ENCODE measurements at places on chromosomes 7 and 10.
A peak's percentile ranks its signal among the peaks of the same experiment; 100 is the strongest.

DNA sequence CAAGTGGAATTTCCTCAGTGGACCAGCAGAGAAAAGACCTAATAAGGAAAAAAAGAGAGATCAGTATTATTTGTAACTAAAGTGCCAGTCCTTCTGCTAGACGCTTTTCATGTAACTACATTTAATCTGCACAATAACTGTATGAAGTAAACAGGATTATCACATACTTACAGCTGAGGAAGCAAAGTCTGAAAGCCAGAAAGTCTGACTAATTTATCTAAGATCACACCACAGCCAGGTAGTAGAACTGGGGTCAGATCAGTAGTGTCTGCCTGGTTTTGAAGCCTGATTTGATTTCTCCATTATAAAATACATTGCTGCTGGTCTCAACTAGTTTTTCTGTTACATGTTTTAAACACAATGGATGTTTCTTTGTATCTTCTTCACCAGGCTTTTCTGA lies 69.2 kb downstream of the PODXL start:
- DNase-seq: no peak

DNA sequence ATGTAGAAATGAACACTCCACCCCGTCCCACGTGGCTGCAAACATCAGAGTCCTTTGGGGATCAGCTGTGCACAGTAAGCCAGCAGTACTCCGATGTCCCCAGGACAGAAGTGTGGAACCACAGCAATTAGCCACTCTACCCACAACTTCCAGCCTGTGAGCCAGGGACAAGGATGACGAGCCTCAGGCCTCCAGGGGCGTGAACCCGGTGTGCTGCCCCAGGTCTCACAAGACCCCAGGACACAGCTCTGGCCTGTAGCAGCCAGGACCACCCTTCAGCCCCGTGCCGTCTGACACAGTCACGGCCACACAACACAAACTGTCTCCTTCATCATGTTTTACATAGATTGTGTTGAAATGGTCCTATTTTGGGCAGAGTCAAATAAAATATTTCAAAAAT lies 113.0 kb upstream of the DIP2C start:
- no peak for DNase-seq

GRCh38 chr7:84663224-84663623 lies 468.6 kb upstream of the SEMA3A start:
- DNase-seq: no peak

DNA sequence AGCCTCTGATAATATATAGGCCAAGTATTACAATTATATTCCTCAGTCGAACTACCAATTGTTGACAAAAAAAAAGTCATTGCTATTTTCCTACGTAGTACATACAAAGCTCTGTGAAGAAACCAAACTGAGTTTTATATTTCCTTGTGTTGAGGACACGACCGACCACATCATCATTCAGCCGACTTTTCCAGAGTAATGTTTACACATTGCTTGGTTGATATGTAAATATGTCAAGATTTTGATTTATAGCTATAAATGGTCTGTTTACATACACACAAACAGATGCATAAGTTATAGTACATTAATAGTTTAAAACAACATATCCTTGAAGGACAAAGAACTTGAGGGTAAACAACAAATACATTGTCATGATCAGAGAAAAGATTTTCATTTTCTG lies 121.5 kb downstream of the CRPPA start:
- DNase-seq: no peak

- DNase-seq: no peak
Measured at GRCh38 chr7:83452256-83452655, 196.7 kb downstream of the SEMA3E start.

GRCh38 chr10:45058580-45058979 lies 57.9 kb downstream of the ZNF22 start:
- no peak for DNase-seq

DNA sequence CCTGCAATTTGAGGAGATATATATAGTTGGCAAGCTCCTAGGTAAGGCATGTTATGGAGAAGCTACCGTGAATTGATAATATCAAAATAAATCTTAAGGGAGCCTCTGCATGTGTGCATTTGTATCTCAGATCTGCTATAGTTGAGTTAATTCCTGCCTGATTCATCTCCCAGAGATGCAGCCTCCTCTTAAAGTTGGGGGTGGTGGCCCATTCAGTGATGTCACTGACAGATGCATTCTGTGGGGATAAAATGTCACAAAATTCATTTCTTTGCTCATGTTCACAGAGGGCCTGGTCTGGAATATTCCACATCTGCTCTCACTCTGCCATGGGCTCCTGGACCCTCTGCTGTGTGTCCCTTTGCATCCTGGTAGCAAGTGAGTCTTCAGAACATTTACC lies 185.8 kb upstream of the PRSS1 start:
- no peak for DNase-seq

- DNase-seq: no peak
Measured at GRCh38 chr7:152511736-152512135, 75.9 kb upstream of the KMT2C start.

- DNase-seq: no peak
Measured at GRCh38 chr10:86522510-86522855, 891 bp upstream of the WAPL start.

- DNase-seq: no peak
Measured at GRCh38 chr10:92126100-92126650, 164.7 kb downstream of the CPEB3 start.

- no peak for DNase-seq
Measured at GRCh38 chr10:71857934-71858890, 7.2 kb upstream of the PSAP start.

DNA sequence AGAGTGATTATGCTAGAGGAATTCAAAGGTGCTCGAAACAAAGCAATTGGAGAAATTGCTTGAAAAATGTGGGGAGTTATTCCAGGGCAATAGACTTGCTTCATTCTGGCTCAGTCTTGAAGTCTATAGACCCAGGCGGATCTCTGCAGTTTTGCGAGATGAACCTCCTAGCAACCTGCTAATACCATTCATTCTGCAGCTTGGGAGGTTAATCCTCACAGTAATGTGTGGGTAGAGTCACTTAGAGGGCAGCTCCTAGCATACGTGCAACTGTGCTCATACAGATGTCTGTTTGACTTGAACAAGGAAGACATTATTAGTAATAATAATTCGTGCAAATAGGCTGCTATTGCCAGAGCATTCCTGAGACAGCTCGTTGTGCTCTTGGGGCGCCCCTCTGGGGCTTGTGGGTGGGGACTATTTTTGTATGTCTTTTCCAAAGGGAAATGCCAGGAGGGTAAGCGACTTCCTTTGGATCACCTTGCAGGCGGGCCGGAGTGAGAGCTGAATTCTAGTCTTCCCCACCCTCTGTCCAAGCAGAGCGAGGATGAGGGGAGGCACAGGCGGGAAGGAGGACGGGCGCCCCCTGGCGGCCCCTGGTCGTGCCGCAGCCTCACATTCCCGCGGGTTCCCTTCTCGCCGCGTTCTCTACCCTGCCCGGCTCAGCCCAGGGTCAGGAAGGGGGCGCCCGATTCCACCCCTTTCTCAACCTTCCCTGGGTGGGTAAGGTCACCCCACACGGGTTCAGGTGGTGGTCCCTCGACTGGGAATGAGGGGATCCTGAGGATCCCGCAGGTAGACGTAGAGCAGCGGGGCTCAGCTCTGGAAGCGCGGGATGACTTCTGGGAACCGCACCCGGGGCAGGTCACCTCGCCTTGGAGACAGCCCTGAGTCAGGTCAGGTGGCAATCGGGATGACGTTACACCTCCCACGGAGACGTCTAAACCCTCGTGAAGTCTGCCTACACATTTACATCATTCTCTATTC lies 241.5 kb downstream of the PHTF2 start:
- DNase-seq: peak; percentile 38

GRCh38 chr7:149720372-149721083 lies 52.9 kb downstream of the ZNF467 start:
- DNase-seq: no peak

GRCh38 chr10:101545898-101546297 lies 42.2 kb downstream of the POLL start:
- DNase-seq: no peak

GRCh38 chr10:110305767-110306451 lies 1.2 kb upstream of the SMNDC1 start:
- DNase-seq: no peak

GRCh38 chr7:123580406-123581161 lies 21.0 kb upstream of the ASB15 start:
- DNase-seq: no peak

DNA sequence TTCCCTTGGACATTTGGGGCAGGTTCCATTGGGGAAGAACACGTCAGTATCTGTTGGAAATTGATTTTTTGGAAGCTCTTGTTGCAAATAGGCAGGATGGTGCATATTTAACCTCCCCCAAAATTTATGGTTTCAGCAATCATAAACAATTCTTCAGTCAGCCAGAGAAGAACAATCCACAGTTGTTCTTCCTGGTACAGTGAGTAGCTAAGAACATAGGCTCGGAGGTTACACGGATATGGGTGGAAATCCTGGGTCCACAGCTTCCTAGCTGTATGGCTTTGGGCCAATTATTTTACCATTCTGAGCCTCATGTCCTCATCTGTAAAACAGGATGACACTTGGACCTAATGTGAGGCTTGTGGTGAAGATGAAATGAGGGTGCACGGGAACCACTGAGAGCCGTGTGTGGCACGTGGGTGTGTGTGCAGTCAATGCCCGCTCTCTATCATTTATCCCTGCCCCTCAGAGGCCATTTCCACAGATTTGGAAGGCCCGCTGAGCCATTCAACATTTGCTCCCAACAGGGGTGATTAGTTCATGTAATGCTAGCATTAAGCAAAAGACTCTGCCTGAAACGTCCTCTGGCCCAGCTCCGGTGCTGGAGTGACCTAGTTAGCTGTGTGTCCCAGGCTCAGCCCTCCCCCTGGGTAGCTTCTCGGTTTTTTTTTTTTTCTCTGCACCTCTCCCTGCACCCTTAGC lies 9.7 kb downstream of the CAMK1D start:
- no peak for DNase-seq

DNA sequence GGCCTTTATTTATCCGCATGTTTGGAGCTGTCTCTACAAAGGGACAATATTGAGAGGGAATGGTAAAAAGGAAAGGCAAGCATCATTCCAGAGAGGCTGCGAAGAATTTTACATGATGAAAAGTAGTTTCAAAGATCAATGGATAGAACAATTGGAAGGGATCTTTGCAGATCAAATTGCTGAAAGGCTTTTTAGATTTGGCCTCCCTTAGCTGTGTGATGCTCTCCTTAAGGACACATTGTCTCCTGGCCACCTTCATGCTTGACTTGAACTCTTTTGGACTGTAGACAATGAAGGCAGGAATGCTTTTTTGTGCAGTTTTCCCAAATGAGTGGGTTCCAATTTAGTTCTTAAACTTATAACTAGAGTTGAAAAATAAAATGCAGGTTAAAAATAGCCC lies 344.7 kb downstream of the ARL4A start:
- DNase-seq: no peak

GRCh38 chr10:63409465-63410027 lies 56.2 kb downstream of the JMJD1C start:
- no peak for DNase-seq

- DNase-seq: no peak
Measured at GRCh38 chr7:64888561-64888900, 14.5 kb upstream of the ZNF273 start.

- no peak for DNase-seq
Measured at GRCh38 chr10:78109210-78109609, 75.5 kb downstream of the RPS24 start.

DNA sequence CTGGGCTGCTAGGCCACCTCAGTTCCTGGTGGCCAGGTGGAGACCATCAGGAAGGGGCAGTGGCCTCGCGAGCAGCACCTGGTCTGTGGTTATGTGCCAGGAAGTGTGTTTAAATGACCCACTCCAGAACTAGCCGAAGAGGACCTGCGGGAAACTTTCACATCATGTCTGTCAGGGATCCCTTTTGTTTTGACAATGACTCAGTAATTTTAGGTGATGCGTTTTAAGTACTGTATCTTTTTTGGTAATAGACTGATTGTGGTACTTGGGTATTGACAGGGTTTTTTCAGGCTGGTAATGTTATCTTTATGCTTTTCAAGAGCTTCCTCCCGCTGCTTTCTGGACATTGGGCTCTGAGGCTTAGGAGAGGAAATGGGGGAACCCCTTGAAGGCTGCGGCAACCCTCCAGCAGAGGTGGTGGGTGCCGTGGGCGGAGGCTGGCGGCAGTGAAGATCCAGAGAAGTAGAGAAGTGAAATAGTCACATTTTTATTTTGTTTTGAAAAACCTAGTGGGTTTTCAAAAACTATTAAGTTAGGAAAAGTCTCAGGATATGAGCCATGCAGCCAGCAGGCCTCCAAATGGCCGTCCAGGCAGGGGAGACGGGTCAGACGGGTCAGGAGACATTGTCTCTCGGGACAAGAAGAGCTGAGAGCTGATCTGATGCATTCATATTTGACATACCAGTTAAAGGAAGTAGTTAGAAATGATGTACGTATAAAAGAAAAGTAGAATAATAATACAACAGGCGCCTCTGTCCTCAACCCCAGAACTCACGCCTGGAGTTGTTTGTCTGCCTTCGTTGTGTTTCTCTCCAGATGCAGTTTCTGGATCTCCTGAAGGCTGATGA lies 27.7 kb downstream of the PPP2R2D start:
- peak; percentile 47 for DNase-seq
